ENCODE measurements at places on chromosomes 2 and 18.
A peak's percentile ranks its signal among the peaks of the same experiment; 100 is the strongest.

DNA sequence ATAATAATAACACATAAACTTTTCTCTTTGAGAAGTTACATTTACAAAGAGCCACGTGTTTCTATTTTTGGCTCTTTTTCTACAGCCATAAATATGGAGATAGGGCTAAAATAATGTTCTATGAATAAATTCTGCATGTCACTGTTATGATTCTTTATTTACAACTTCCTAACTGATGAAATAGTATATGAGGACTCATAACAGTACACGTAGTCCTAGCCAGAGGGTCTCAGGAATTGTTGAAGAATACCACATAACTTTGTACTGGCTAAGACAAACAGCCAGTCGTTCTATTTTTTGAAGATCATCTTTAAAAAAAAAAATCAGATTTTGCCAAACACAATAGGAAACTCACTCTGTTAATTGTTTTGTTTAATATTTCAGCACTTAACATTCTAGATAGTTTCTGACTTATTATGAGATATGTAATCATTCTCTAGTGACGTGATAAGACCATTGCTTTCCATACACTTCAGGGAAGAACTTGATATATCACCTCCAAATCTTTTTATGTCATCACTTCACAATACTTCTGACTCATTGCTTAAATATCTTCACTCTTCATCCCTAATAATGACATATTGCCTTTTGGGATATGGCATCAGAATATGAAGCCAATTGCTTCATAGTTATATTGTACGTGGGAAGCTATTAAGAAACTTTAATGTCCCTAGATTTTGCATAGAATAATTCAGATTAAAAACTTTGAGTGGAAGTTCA is 256.1 kb downstream of the XIRP2 start:
- DNase-seq = no peak

DNA sequence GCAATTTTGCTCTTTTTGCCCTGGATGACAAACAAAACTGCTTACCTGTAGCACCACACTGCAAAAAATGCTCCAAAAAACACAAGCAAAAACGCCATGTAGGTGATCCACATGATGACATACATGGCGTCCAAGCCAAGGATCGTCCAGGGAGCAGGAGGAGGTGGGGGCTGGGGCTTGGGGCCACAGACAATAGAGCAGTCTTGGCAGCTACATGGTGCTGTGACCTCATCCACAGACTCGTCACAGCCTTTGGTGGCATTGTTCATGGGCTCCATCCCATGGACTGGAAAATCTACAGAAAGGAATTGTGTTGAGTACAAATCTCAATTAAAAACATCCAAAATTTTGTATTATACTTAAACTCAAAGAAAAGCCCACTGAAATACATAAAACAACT is 26.1 kb downstream of the NPC1 start:
- no peak for DNase-seq

DNA sequence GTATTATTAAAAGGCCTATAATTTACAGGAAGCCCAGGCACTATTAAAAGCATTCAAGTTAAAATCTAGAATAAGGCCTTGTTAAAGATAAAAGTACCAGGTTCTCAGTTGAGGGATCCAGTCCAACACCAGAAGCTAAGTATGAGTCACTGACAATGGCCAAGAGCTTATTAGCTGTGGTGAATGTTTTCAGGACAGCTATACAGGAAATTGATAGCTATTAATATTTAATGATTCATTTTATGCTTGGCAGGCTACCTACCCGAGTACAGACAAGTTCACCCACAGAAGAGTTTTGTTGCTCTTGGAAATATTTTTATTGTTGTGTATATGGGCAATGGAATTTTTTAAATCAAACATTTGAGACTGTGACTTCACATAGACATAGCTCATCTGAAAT is 729.6 kb upstream of the ZNF804A start:
- no peak for DNase-seq

GRCh38 chr2:165408186-165408585 is 61.3 kb upstream of the CSRNP3 start:
- DNase-seq = no peak

DNA sequence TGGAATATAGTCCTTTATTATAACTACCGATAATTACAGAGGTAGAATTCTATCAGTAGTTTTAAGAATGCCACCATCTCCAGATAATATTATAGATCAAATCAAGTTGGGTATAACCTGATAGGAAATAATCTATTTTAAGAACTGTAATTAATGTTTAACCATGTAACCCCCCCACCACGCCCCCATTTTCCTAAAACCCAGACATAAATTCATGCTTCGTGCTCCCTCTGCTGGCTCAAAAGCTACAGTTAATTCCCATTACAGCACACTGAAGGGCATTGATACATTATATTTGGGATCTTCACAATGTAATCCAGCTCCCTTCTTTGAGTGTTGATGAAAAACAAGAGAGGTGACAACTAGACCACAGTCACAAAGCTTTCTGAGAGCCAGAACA is 228.0 kb upstream of the SMAD7 start:
- no peak for DNase-seq

DNA sequence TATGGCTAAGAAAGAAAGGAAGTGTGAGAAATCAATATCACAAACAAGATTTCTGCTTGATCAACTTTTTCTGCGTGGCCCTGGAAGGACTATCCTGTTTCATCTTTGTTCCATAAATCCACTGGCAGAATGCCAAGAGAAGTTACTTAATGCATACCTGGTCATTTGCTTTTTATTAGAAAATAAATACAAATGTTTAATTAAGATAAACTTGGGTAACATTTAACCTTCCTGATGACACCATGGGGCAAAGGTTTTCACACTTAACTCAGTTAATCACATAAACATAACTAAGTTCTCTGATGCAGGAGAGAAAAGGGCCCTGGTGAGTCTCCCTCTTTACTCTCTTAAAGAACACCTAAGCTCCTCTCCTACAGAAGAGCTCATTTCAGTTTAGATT is 203.3 kb downstream of the AFF3 start:
- no peak for DNase-seq

GRCh38 chr2:234495251-234496054 is 1.4 kb downstream of the ARL4C start:
- peak; percentile 55 for DNase-seq

DNA sequence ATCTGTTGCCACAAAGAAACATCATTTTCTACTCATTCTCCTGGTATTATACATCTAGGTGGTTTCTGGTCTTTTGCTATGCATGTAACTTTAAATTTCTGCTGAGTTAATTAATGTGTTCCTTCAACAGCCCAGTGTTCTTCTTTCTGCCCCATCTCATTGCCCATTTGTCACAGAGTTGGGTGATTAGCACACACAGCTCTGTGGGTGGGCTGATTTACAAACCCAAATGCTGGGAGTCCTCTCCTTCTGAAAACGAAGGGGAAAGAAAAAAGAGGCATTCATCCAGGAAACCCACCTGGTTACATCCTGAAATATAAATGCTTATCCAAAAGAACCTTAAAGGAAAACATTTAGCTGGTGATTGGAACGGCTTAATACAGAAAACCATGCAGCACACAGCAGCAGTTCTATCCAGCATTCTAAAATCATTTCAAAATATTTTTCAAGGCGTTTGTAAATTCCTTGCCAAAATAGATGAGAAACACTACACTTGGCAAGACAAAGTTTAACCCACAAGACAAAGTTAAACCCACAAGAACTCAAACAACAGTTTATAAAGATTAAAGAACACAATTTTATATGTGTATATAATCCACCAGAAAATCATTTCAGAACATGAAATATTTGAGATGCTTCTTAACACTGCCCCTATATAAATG is 177.9 kb downstream of the ANTXR1 start:
- no peak for DNase-seq

DNA sequence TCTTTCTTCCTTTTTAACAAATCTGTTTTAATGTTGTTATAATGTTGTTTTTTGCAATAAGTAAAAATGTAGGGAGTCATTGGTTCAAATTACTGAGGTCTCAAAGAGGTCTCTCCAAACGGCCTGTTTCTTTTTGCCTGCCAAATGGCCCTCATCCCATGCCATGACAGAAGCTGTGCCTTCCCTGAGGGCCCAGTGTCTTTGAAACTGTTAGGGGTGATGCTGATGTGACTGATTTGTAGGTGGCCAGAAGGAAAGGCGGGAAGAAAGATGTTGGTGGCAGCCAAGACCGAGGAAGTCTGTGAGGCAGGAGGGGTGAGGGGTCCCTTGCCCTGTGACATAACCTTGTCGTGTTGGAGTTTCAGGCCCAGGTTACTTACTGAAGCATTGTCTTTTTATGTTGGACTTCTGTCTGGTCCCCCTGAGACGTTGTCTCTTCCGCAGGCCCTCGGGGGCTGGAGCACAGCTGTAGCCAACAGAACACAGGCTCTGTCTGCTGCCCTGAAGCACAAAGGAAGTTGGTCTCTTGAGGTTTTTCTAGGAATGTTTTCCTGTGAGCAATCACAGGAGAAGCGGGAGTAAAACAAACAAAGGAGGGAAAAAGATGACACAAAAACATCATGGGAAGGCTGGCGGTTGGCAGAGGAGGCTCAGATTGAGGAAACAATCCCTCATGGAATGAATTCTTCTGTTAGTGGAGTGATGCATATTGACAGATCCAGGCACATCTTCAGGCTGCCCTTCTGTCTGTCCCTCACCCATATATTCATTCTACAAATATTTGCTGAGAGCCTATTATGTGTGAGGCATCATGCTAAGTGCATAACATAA is 4.9 kb upstream of the ST3GAL5 start:
- no peak for DNase-seq

DNA sequence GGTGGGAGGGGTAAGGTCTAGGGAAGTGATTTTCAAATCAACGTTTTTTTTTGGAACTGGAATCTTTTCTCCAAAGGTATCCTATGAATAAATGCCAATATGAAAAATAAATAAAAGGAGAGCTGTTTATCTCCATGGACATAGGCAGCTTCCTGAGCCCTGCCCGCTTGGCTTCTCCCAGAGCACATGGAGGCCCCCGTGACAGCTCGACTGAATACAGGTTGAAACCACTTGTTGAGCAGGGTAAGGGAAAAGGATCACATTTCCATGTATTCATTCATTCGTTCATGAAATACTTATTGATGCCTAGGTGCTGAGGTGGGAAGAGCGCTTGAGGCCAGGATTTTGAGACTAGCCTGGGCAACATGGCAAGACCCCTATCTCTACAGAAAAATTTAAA is 64.8 kb downstream of the MARCHF4 start:
- DNase-seq = no peak

GRCh38 chr2:224518806-224519580 is 66.2 kb downstream of the CUL3 start:
- DNase-seq = no peak

DNA sequence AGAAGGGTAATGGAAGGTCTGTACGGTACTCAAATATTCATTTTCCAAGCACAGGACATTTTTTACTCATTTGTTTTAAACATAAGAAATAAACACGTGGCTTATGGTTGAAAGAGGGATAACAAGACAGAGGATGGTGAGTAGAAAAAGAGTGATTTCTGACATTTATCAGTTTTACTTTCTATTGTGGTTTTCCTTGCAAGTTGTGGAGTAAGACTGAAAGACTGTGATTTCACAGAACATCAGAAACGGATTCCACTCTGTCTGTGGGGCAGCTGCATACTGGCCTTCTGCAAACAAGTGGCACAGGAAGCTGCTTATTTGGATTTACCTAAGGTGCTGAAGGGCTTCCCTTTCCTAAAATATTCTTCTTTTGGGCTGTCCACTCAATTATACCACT is 122.2 kb upstream of the ITGB6 start:
- DNase-seq = no peak

All from CD4-positive, alpha-beta T cell (primary cell).